ENCODE measurements at places on chromosomes 7 and 10.

GRCh38 chr7:155356323-155357105, 58.8 kb downstream of the INSIG1 start:
- DNase-seq = no peak

- DNase-seq = no peak
These were observed 498.3 kb downstream of the GFRA1 start for GRCh38 chr10:115774721-115775120.

DNA sequence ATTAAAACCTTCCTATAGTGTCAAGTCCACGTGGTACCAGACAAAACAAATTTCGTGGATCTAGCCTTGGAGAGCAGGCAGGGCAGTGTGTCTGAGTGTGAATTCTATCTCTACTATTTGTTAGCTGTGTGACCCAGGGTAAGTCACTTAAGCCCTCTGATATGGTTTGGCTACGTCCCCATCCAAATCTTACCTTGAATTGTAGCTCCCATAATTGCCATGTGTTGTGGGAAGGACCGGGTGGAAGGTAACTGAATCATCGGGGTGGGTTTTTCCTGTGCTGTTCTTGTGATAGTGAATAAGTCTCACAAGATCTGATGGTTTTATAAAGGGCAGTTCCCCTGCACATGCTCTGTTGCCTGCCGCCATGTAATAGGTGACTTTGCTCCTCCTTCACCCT, 2.8 kb upstream of the NPFFR1 start:
- no peak for DNase-seq

DNA sequence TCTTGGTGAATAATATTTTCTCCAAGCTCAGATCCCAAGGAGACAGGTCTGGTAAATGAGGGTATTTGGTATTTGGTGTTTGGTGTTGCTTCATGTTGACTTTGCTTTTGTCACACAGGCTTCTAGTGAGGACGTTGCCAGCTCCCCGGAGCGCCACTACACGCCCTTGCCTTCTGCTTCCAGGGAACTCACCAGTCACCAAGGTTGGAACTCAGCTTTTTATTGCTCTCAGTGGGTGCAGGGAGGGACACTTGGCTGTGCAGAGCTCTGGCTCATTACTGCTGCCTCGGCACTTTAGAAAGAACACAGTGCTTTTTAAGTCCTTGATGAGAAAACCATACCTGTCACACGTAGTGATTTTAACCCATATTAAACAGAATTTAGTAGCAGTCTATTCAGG, 892.9 kb downstream of the LRMDA start:
- peak; percentile 38 for DNase-seq

DNA sequence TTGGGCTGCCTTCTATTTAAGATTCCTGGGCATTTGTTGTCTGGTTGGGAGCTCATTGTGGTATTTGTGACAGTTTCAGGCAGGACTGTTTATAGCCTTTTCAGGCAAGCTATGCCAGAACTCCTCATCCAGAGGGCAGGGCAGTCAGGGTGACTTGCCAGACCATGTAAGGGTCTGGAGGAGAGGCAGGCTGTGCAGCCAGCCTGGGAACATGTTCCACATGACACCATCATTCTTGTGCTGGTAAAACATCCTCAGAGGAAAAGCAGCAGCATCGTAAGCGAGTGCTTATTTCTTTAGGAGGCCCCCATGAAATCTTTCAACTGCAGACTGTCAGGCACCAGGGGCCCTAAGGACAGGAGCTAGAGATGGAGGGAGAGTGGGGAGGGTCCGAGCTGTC, 44.0 kb upstream of the SORBS1 start:
- no peak for DNase-seq

DNA sequence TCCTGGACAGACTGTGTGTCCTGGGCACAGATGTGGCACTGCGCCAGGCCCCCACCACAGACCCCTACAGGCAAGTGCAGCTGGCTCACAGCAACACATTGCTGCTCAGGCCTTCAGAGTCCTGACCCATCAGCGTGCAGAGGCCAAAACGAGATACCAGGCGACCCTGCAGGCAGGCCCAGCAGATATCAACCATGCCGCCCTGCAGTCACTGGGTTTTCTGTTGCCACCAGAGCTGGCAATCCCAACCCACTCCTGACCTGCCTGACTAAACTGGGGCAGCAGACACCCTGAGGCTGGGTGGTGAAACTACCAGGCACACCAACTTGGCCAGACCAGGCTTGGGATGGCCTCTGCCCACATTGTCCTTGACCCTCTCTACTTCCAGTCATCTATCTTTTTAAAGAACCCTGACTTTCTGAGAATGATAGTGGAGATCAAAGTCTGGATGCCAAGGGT, 20.3 kb downstream of the ZCCHC24 start:
- DNase-seq = no peak

DNA sequence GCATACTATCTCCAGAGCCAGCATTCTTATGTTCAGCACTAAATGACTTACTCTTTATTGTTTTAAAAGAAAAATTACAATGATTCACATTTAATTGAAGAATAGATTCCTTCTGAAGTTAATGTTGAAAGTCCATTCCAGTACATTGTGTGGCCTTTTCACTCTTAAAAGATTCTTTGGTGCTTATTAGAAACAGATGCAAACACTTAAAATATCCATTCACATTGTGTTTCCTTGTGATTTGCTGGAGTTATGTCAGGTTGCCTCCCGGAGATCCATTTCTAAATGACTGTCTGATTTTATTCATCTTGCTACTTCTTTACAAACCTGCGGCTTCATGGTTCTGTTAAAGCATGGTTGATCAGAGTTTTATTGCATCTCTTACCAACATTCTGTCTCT, 152.8 kb downstream of the FOXP2 start:
- DNase-seq = no peak

All from NCI-H2029 treated with DMSO at 0.1 percent for 48 hours (cell line).